ENCODE measurements at places on chromosomes 13 and 19. TPM values are rescaled to one million over a fixed set of nuclear protein-coding genes. Genes with fewer than 3 reads are reported as not detected.

The ZNF493 gene
- total RNA-seq: 22.3 TPM

The SMARCA4 gene
- 218 TPM for total RNA-seq

The RNF113B gene
- total RNA-seq: 0.23 TPM

The C19orf33 gene
- total RNA-seq: 90.9 TPM

The ODAD3 gene
- total RNA-seq: 4.5 TPM

The ZNF878 gene
- total RNA-seq: 0.15 TPM

The ZNF208 gene
- 3.2 TPM for total RNA-seq

The ADAMTSL5 gene
- total RNA-seq: 3.8 TPM

The TMIGD2 gene
- not detected for total RNA-seq

The NEK5 gene
- 0.16 TPM for total RNA-seq

The FFAR3 gene
- total RNA-seq: not detected

The ZNF468 gene
- 20.5 TPM for total RNA-seq

The ZNF723 gene
- total RNA-seq: 0.29 TPM

The FAM216B gene
- total RNA-seq: not detected

The SEMA6B gene
- total RNA-seq: 27.4 TPM

The OR7E24 gene
- not detected for total RNA-seq

The SELENOV gene
- not detected for total RNA-seq

The STOML3 gene
- total RNA-seq: 0.13 TPM

The ZFP36 gene
- 8.8 TPM for total RNA-seq

The ACTMAP gene
- total RNA-seq: 2.2 TPM

The KLF1 gene
- total RNA-seq: not detected

The IZUMO2 gene
- not detected for total RNA-seq
